ENCODE measurements at places on chromosomes 2 and 18.
A peak's percentile ranks its signal among the peaks of the same experiment; 100 is the strongest.

DNA sequence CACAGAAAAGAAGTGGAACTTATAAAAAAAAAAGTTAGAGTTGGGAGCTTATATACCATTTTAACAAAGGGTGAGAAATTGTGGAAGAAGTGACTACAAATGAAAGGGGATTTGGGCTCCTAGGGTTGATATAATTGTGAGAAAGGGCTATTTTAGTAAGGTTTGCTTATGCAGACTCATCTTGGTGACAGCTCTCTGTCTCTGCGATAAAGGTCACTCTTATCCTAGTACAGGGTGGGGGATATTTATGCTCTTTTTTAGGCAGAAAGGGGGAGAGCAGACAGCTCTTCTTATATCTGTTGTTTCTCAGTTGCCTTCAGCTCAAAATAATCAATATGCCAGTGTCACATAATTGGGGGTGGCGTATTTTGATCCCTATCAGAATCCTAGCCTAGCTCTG lies 31.3 kb upstream of the CHMP1B start:
- DNase-seq, result no peak

- DNase-seq, result no peak
Measured at GRCh38 chr18:58196881-58197872, 153.2 kb downstream of the NEDD4L start.

DNA sequence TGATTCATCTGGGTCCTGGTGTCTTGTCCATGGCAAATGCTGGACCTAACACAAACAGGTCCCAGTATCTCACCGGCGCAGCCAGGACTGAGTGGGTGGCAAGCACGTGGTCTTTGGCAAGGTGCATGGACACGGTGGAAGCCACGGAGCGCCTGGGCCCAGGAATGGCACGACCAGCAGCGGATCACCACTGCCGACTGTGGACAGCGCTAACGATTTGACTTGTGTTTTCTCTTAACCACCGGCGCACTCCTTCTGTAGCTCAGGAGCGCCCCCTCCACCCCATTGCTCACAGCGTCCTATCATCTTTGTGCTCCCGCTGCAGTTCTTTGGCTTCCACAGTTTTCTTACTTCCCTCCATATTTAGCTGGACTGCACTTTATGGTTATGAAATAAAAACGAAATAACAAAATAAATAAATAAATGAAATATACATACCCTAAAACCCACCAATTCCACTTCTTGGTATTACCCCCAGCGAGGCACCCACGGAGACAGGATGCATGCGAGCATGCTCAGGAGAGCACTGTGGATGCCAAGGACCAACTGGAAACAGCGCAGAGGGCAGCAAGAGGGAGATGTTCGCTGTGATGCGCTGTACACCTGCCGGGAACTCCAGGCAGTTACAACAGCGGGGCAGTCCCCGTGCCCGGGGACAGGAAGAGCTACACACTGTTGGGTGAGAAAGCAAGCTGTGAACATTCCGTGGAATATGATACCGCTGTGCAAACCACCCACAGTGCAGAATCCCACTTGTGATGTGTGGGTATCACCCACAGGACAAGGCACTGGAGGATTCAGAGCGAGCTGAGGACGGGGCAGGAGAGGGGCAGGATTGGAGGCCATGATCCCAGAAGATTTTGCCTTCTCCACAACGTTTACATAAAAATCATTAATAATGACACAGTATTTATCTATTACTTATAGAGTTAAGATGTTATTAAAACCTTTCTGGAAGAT lies 7.0 kb upstream of the CIDEA start:
- DNase-seq, result peak; percentile 93

- DNase-seq, result no peak
Measured at GRCh38 chr18:34993289-34993688, 47.9 kb upstream of the MAPRE2 start.

DNA sequence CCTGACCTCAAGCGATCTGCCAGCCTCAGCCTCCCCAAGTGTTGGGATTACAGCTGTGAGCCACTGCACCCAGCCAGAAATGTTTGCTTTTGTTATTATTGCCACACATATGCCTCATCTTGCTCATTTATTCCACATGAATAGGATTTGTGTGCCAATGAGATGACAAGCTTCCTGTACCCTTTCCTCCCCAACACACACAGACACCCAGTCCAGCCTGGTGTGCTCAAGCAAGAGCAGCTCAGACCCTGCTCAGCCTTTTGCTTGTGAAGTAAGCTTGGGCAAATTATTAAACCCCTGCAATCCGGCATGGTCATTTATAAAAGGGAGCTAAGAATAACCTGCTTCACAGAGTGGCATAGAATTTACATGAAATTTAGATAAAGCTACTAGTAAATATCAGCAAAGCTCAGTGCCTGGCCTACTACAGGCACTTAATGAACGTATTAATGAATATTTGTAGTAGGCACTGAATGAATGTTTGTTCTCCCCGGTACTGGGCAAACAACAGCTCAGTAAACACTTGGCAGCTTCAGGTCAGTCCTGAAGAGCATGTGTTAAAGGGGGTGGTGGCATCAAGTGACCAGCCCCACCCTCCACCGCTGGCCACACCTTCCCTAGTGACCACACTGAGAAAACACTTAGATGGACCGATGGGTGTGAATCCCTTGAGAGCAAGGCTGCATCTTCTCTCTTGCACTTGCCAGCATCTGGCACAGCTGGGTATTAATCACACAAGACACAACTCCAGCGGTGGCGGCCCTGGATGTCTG lies 280.2 kb downstream of the SRBD1 start:
- peak; percentile 30 for DNase-seq

- DNase-seq, result no peak
Measured at GRCh38 chr2:938181-939005, 12.3 kb upstream of the SNTG2 start.

GRCh38 chr2:46508759-46509158 lies 29.4 kb downstream of the TMEM247 start:
- DNase-seq, result no peak

- no peak for DNase-seq
Measured at GRCh38 chr2:173064151-173064805, 11.4 kb upstream of the MAP3K20 start.

DNA sequence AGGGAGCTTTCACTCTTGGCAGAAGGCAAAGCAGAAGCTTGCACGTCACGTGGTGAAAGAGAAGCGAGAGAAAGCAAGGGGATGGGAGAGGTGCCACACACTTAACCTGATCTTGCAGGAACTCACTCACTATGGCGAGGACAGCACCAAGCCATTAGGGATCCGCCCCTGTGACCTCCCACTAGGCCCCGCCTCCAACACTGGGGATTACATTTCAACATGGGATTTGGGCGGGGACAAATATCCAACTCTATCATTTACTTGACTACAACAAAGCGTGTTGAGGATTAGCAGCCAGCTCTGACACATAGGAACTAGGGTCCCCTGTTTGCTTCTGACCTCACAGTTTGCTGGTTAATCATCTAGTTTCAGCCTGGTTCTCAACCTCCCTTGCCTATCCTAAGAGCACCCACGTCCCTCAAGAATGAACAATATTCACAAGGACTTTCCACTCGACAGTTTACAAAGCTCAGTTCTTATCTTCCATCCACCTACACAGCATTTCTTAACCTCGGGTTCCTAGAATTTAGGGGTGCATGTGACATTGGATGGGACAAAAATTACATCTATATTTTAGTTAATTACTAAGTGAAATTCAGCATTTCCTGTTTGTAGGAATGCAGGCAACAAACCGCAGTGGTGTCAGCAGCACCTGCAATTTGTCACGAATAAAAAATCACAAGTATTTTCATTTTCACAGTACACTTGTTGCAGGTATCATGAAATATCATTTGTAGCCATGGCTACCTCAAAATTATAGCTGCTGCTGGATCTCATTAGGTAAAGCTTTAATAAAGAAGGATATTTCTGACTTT lies 36.0 kb downstream of the LBH start:
- DNase-seq, result no peak

DNA sequence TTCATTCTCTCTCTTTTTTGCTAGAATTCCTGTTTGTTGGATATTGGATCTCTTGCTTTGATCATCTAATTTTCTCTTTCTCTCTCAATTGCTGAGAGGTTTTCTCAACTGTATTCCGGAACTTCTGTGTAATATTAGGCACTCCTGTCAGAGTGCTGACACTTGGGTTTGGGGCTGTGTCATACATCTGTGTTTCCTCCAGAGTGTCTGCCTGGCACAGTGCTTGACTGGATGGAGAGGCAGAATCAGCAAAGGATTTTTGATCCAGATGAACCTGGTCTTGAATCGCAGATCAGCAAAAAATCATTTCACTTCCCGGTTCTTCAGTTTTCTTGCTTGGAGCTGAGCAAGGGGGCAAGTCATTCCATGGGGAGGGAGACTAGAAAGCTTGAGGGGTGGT lies 87.7 kb upstream of the CXCR4 start:
- DNase-seq, result no peak

- no peak for DNase-seq
Measured at GRCh38 chr2:239499726-239500573, 99.1 kb upstream of the HDAC4 start.

DNA sequence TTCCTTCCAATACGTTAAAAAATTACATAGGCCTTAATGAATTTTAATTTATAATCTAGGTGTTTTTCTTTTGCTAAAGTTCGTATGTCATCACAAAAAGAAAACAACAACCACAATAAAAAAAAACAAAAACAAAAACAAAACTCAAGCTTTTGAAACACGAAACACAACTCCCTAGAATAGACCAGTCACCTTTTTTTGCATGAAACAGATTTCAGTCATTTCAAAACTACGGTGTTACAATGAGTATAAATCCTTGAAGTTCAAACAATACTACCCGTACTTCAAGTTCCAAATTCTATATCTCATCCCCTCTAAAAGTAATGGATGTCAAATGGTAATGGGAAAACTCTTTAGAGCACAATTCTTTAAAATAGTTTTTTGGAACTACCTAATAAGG lies 142.4 kb downstream of the CDH2 start:
- no peak for DNase-seq

DNA sequence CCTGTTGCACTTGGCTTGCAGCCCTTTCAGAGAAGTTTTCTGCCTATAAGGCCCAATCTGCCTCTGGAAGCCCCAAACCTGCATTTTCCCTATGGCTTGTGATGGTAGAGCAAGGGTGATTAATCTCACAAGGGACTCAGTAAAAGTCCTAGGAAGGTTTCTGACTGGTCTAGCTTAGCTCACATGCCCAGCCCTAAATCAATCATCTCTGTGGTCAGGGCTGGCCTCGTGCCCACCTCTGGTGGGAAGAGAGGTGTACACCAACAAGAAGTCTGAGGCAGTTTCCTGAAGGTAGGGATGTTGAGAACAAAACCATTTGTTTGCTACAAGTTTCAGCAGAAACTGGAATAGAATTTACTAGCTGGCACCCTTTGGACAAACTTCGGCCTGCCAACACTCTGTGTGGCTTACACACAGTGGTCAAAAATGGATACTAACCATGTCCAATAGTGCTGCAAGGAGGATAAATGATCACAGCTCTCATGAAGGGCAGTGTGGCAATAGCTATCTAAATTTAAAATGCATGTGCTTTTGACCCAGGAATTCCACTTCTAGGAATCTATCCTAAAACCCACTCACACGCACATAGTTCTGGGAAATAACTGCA lies 96.4 kb downstream of the EN1 start:
- no peak for DNase-seq

GRCh38 chr2:114203679-114204078 lies 238.8 kb upstream of the DPP10 start:
- no peak for DNase-seq

DNA sequence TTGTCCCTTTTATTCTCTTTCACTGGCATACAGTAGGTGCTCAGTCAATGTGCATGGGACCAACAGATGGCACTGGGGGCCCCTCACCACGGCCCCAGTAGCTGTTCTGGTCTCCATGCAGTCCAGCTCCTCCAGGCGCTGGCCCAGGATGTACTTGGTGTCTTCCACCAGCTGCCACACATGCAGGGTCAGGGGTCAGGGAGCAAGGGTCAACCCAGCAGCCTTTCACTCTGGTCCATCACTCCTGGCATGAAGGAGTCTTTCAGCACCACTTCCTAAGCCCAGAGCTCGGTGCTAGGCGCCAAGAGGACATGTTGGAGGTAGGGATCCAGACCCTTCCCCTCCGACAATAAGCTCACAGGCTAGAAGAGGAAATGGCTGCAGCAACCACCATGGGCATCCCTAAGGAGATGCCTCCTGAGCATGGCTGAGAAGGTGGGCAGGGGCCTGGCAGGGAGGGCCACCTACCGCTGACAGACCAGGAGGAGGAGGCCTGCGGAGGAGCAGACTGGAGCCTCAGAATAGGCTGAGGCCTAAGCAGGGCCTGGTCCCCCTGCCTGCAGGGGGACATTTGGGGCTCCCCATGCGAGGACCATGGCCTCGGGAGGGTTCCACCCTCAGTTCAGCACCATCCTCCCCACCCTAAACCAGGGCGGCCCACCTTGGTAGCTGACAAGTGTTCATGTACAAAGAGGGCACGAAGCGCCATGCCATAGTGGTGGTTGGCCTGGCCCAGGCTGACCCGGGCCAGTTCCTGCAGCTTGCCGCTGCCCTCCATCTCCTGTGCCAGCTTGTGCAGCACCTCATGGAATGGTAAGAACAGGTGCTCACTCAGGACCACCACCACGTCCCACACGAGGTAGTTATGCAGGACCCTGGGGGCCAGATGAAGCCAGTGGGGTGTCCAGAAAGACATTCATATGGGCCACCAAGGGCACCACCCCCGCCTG lies 10.2 kb downstream of the ALPG start:
- DNase-seq, result no peak

GRCh38 chr2:72003124-72003523 lies 144.5 kb downstream of the CYP26B1 start:
- no peak for DNase-seq

GRCh38 chr2:73983322-73984202 lies 1.1 kb upstream of the TET3 start:
- peak; percentile 73 for DNase-seq

DNA sequence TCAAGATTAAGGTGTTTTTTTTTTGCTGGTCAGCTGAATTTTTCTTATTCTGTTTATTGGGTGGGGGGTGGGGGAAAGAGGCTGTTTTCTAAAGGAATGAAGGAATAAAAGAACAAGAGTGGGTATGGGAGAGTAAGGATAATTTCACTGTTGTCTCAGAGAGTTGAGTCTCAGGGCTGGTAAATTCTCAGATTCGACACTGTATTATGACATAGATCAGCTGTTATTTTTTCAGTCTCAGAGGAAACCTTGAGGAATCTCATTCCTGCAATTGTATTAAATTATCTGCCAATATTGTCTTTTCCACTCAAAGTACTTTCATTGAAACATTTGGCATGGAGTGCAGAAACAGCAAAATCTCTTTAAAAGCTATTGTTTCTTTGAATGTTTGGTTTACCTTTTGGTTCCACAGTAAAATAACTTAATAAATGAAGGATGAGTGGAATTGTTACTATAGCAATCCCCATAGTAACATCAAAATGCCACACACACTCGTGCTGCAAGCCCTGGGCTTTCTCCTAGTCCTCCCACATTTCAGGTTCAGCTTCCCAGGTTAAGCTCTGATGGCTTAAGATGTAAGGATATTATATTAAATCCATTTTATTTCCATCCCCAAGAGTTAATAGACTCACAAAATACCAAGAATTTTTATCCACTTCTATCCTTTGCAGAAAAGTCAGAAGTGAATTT lies 478.7 kb upstream of the TCF4 start:
- no peak for DNase-seq
